H9 (cell line): ENCODE measurements at places on chromosomes 4 and X.
A peak's percentile ranks its signal among the peaks of the same experiment; 100 is the strongest.

GRCh38 chr4:137015426-137016409, 516.6 kb downstream of the PCDH18 start:
- no peak for DNase-seq

DNA sequence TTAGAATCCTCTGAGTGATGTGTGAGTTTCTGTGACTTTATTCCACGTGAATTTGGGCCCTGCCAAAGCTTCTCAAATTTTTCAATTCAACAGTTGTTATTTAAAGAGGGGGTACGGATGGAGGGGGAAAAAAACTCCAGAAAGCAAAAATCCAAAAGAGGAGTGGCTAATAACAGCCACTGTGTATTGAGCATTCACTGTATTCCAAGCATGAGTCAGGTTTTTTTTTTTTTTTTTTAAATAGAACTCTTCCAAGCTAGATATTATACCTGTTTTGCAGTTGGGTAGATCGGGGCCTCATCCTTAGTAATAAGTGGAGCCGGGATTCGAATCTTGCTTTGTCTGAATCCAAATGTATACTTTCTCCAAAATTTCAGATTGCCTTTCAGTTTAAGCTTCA, 6.4 kb upstream of the RHOH start:
- DNase-seq: no peak

DNA sequence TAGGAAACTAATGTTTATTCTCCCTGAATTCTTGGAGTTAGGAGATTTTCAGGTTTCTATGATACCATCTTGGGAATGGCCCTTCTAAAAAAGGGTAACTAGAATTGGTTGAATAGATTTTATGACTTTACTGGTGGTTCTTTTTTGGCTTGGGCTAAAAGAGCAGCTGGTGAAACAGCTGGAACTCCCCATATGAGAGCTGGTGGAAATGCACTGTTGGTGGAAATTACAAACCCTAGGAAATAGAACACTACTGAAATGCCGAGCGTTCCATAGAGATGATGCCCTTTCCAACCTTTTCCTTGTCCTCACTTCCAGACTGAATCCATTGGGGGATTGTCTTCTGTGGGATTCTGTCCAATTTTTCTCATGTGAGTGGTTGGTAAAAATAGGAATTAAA, 139.5 kb downstream of the STIM2 start:
- no peak for DNase-seq

GRCh38 chr4:183201331-183201730, 102.3 kb downstream of the WWC2 start:
- no peak for DNase-seq

DNA sequence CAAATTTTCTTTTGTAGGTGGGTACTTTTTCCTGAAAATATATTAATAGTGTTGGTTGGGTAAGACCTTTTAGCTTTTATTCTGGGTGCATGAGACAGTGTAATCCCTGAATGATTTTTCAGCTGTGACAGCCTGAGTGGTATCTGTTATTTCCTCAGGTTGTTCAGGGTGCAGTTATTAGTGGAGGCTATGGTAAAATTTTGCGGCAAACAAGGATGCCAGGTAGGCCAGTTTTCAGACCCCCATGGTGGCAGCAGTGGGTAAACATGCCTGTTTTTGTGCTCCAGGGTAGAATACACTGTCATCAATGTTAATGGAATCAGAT, 47.9 kb upstream of the GRID2 start:
- no peak for DNase-seq

- DNase-seq: peak; percentile 47
Observed at GRCh38 chrX:154486396-154487207, at the start of gene UBL4A. TSS of gene UBL4A (minus strand) at chrX:154486615. CDS start at chrX:154486584, 31 bp downstream.

GRCh38 chrX:138191998-138192397, 519.5 kb downstream of the FGF13 start:
- DNase-seq: peak; percentile 29

DNA sequence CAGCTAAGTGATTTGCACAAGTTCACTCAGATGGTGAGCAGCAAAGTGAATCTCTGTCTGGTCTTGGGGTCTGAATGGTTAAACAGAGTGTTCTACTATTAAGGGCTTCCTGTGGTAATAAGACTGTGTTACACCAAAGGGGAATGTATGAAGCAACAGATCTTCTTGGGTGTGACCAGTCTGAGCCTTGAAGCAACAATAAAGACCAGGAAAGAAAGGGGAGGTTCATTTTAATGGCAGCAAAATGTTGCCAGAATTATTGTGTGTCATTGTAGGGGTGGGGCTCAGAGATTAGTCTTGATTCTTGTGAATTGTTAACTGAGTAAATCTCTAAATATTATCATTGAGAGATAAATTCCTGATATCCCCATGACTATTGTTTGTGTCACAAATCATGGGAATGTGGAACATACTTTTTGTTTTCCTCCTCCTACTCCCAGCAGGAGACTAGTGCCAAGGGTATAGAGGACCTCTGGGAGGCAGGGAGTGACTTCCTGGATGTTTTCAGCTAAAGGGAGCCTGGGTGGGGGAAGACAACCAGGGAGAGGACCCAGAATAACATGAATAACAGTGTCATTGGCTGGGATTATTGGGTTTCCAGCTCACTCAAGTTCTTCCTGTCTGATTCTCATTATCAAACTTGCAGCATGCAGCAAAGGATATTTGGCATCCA, 141.4 kb upstream of the PAK3 start:
- no peak for DNase-seq

- no peak for DNase-seq
Observed at GRCh38 chr4:106569146-106570031, 200.8 kb upstream of the GIMD1 start.

- DNase-seq: no peak
Observed at GRCh38 chr4:147839663-147840062, 107.8 kb downstream of the ARHGAP10 start.

- no peak for DNase-seq
Observed at GRCh38 chrX:22088326-22088725, 56.2 kb downstream of the PHEX start.

DNA sequence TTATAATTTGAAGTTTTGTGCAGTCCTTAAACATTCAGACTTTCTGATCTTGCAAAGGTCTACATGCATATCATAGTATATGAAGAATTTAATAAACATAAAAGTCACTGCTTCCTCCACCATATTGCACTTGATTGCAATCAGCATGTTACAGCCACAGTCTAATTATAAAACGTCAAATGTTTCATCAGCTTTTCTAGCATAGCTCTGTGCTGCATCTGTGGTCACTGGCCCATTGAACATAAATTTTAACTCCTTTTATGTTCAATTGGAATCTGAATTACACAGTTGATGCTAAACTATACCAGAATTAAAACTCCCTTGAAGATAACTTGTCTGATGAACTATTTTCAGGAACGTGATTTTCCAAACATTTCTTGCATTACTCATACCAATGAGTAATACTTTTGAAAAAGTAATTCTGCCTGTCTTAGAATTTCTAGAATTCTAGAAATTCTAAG, 329.1 kb downstream of the GALNTL6 start:
- no peak for DNase-seq

DNA sequence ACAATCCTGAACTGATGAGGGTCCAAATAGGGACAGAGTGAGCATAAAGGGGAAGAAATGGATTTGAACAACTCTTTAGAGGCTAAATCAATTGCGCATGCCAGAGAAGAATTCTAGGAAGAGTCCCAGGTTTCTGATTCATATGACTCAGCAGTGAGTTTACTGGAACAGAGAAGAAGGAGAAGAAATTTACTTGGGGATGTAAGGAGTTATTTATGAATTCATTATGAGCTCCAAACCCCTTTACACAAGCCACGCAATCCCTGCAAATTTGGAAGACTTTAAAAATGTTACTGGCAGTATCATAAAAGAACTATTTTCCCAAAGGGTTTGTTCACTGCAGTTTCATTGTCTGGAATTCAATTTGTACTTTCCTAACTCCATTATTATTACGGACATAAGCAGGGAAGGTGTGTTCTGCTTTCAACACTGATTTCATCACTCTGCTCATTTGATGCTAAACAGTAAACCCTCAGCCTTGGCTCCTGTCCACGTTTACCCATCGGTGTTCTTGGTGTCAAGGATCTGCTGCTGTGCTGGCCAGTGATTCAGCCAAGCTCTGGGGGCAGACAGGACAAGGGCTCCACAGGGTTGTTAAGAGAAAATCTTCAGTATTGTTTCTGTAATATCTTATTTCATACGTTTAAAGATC, 273.7 kb downstream of the HNRNPD start:
- DNase-seq: no peak

DNA sequence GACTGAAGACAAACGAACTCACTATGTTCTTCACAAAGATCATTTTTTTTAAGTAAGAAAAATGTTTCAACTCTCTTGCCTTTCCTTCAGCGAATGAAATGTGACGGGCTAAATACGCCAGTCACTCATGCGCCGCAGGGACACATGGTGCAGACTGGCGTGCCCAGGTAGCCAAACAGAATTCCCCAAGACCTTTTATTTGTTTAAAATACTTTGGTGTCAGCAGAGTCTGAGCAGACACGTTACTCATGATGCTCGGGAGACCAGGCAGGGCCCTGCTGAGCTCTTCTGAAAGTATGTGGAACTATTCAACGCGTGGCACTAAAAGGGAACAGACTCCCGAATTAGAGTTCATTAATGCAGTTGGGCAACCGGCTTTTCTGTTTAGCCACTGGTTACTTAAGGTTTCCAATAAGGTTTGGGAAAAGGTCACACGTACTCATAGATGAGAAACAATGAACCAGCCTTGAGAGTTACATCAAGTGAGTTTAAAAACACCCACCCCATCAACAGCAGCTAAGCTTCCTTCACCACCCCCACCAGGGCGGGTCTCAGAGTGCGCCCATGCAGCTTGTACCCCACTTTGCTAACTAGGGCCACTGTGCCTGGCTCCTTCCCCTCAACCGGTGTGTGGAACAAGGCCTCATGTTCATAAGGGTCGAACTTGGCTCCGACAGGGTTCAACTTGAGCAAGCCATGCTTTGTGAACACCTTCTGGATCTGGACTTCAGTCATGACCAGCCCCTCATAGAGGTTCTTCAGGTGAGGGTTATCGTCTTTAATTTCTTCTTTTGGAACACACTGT, 7.3 kb downstream of the GRPEL1 start:
- no peak for DNase-seq

DNA sequence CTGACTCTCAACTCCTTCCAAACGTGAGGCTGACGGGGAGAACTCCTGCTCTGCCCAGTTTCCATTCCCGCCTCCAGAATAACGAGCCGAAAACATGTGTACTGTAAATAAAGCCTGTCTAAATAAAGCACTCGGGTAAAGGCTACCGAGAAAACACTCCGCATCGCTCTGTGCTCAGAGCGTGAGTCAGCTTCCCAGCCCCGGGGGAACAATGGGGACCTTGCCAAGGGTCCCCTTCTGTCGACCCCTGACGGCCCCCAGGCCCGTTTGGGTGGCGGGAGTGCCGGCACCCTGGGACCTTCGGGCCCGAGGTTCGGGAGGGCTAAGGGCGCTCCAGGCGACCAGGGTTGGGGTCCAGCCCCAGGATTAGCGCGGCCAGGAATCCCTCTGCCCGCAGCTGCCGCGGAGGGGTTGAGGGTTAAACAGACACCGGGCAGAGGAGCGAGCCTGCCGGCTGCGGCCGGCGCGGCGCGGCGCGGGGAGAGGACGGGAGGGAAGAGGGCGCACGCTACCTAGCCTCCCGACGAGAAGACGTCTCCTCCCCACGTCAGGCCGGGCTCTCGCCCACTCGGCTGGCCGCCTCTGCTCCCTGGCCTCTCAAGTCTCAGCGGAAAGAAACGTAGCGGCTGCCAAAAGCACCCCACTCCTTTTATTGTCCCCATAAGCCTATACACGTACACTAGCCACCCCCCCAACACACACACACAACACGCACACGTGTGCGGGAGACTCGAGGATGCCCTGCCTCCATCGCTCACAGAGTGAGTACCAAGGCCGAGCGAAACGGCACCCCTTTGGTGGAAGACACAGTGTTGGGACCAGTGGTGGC, 85.5 kb downstream of the BCOR start:
- peak; percentile 38 for DNase-seq

GRCh38 chrX:72540318-72540717, 32.3 kb downstream of the HDAC8 start:
- DNase-seq: no peak

- no peak for DNase-seq
Observed at GRCh38 chrX:118536687-118537461, 41.3 kb downstream of the DOCK11 start.

GRCh38 chr4:104425948-104426347, 68.7 kb downstream of the CXXC4 start:
- DNase-seq: no peak

GRCh38 chr4:7777871-7778509, 161.7 kb downstream of the AFAP1 start:
- no peak for DNase-seq
